ENCODE measurements at places on chromosomes 5 and 9.
A peak's percentile ranks its signal among the peaks of the same experiment; 100 is the strongest.

GRCh38 chr9:108967916-108968315 lies 33.7 kb downstream of the ABITRAM start:
- DNase-seq: no peak

- peak; percentile 60 for DNase-seq
Observed at GRCh38 chr9:131833906-131834305, 94.0 kb upstream of the RAPGEF1 start.

GRCh38 chr9:87620731-87621322 lies 105.1 kb upstream of the CTSL start:
- no peak for DNase-seq

DNA sequence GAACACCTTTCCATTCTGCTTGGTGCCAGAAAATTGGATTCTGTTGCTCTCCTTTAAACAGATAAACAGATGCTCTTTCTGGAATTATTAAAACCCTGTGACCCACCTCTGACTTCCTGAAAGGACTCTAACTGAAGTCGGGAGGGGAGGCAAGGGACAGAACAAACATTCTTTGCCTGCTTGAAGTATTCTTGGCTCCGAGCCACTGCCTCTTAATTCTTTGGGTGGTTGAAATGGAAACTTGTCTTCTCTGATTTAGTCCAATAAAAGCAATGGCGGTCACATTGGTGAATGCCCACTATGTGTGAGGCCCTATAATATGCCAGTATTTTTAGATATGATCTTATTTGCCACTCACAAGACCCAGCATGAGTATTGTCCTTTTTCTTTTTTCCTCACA lies 236.8 kb downstream of the SLIT3 start:
- DNase-seq: no peak

- no peak for DNase-seq
Observed at GRCh38 chr9:87521834-87522233, 24.2 kb downstream of the DAPK1 start.

- no peak for DNase-seq
Observed at GRCh38 chr9:112218908-112219307, 43.8 kb upstream of the SUSD1 start.

DNA sequence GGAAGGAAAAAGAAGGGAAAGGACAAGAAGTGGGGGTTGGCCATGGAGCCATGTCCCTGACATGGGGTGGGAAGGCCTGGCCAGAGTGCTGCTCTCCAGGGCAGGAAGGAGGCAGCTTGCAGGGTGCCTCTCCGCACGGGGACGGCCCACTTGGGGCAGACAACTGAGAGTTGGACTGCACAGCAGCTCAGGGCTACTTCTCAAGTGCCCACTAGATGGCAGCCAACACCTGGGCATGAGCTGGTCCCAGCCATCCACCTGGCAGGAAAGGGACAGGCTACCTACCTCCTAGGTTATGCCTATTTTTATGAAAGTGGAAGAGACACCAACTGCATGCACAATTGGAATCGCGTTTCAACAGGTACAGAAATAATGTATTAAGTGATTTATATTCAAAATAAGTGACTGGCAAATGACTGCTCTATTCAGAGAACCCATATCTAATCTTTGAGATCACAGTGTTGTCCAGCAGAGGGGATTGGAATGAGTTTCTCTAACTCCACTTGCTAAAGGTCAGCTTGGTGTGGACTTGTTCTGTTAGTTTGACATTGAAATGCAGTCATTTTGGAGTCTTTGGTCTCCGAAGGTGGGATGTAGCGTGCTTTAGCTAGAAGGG lies 113.4 kb downstream of the SYK start:
- DNase-seq: peak; percentile 75

DNA sequence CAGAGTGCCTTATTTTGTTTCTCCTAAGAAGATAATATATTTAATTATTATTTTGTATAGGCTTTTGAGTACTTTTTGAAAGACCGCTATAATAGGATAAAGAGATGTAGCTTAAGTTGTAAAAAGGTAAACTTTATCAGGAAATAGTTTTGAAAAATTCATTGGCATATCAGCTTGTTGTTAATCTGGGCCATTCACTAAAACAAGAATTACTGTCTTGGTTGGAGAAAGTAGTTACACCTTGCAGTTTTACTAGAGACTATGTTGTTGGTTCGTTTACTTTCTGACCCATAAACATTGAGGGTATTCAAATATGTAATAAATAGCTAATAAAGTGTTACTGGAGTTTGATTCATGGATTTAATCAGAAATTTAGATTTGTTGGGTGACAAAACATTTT lies 33.7 kb downstream of the TNPO1 start:
- no peak for DNase-seq

GRCh38 chr9:131706608-131706970 lies 33.3 kb downstream of the RAPGEF1 start:
- DNase-seq: no peak

DNA sequence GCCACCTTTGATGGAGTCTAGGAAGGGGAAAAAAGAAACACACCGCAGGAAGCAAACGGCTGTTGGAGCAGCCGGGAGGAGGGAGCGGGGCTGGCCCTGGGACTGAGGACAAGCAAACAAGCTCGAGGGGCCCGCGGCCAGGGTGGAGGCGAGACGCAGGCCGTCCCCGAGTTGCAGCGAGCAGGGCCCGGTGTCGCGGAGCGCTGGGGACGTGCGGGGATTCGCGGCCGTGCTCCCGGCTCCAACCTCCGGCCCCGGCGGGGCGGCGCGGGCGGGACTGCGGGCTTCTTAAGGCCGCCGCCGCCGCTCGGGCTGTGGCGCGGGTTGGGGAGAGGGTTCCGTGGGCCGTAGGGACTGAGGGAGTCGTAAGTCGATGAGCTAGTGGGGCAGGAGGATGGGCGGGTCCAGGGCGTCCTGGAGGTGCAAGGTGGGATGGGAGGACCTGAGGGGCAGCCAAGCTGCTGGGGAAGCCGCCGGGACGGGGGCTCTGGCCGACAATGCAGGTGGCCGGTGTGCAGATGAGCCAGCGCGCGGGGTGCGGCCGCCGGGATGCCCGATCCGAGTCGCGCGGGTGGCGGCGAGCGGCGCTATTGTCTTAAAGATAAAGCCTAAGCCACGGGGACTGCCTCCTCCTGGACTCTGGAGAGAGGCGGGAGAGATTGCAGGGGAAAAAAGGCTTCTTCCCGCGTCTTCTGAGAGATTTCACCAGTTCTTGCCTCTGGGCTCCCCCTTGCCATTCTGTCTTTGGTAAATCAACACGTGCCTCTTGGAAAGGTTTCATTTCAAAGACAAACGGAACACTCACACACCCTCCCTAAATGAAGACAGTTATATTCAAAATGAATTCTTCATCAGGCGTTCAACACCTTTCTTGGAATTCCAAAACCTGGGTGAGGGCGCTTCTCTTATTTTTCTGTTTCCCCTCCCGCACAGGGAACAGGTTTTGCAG lies 1.6 kb upstream of the HAPLN1 start:
- peak; percentile 35 for DNase-seq

DNA sequence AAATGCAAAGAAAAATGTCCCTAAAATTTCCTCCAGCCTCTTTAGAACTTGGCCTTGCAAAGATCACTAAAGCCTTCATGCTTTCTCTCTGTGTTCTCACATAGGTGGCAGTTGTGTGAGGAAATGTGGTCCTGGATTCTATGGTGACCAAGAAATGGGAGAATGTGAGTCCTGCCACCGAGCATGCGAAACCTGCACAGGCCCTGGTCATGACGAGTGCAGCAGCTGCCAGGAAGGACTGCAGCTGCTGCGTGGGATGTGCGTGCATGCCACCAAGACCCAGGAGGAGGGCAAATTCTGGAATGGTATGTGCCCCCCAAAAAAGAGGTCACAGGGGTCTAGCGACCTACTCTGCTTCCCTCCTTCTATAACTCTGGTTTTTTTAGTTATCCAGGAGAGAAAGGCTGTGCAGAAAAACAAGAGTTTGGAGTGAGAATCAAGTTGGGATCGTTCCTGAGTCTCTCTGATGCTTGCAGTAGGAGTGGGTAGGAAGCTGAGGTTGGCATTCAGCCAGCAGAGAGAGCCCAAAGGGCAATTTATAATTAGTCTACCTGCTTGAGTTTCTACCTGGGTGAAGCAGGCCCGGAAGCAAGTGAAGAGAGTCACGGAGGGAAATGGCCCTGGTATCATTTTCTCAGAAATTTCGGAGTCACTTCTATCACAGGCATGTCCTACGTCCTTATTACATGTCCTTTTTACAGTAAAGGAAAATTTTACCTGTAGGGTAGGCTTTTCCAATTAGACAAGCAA lies 97.5 kb downstream of the RFK start:
- DNase-seq: no peak

GRCh38 chr5:178208540-178209227 lies 4.4 kb downstream of the HNRNPAB start:
- DNase-seq: no peak
